T-helper 17 cell (primary cell): ENCODE measurements at places on chromosomes 3 and 15.

DNA sequence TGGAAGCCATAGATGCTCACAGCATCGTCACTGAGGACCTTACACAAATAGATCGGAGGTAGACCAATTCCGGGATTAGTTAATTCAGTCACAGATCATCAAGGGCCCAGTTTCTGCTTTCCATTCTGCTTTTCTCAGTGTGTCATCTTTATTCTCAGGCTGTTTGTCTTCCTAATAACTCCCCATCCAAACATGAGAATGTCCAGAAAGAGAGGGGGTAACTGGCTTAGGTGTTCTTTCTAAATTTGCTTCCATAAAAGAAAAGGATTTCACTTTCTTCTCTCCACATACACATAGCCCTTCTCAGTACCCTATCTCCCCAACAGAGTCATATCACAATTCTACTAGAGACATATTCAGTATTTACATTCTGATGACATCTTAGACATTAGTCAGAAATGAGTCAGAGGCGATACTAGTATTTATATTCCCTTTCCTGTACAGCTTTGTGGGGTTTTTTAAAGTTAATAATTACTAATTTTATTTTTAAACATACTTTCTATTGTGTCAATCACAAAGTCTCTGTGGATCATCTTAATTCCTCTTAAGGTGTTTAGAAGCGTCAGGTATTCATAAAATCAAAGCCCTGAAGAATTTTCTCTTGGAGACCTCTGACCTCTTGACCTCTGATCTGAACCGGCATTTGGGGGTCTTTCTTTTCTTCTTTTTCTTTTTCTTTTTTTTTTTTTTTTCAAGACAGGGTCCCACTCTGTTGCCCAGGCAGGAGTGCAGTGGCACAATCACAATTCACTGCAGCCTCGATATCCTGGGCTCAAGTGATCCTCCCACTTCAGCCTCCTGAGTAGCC, 24.3 kb upstream of the IL12A start:
- no peak for DNase-seq

GRCh38 chr15:74454764-74455500, 6.0 kb downstream of the UBL7 start:
- DNase-seq = no peak

- DNase-seq = no peak
Measured at GRCh38 chr3:175502155-175502554, 643.0 kb downstream of the NAALADL2 start.

DNA sequence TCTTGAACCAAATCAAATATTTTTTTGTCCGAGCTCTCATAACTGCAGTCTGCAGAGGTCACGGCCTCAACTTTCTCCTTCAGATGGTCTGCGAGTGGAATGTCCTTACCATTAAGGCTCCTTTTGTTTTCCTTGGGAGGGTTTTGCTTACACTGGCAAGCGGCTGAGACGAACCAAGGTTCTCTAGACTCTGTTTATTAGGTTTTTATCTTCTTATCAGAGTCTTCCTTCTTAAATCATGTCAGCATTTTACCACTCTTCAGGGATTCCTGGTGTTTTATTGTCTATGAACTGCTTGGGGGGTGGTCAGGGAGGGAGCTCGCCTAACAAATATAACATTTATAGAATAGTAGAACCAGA, 773.7 kb upstream of the NR2F2 start:
- DNase-seq = no peak

GRCh38 chr3:59566481-59566975, 516.7 kb upstream of the CFAP20DC start:
- DNase-seq = no peak

DNA sequence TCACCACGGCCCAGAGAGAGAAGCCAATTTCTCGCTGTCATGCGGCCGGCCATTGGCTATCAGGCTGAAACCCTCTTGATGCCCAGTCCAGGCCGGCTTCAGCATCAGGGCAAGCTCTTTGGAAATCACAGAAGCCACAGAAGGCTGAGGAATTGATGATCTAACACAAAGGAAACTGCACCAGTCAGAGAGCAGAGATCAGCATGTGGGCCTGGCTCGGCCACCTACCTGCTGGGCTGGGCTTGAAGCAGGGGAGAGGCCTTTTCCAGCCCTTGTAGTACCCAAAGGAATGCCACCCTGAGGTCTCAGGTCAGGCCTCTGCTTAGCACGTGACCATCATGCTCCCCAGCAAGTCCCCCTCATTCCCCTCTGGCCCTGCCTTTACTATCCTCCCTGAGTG, 119.1 kb downstream of the TLE3 start:
- no peak for DNase-seq

- DNase-seq = no peak
Measured at GRCh38 chr3:122946185-122946584, 81.4 kb downstream of the SEMA5B start.
